ENCODE measurements at places on chromosomes 1 and 21. TPM values are rescaled to one million over a fixed set of nuclear protein-coding genes. Genes with fewer than 3 reads are reported as not detected.

The ZNF683 gene
- not detected for total RNA-seq

The TAF1A gene
- 12.4 TPM for total RNA-seq

The COL8A2 gene
- total RNA-seq: 12.5 TPM

The ERO1B gene
- total RNA-seq: 3.1 TPM

The KRTAP10-12 gene
- total RNA-seq: not detected

The GPR37L1 gene
- not detected for total RNA-seq

The NPR1 gene
- total RNA-seq: 4.1 TPM

The FCGR2B gene
- not detected for total RNA-seq

The PLCH2 gene
- 0.11 TPM for total RNA-seq

The SERPINC1 gene
- total RNA-seq: 0.12 TPM

The DRAXIN gene
- total RNA-seq: 0.12 TPM

The HPDL gene
- 3.0 TPM for total RNA-seq

The KCNA2 gene
- not detected for total RNA-seq

The KRTAP19-3 gene
- not detected for total RNA-seq

The ADAM30 gene
- total RNA-seq: not detected

The FDPS gene
- 445 TPM for total RNA-seq

The SEC22B gene
- total RNA-seq: 49.0 TPM
